Hematopoietic multipotent progenitor cell treated with erythropoietin and hydrocortisone succinate and interleukin-3 and kit ligand, for 4 days (in vitro differentiated cells): ENCODE measurements at places on chromosomes 6 and 20.

DNA sequence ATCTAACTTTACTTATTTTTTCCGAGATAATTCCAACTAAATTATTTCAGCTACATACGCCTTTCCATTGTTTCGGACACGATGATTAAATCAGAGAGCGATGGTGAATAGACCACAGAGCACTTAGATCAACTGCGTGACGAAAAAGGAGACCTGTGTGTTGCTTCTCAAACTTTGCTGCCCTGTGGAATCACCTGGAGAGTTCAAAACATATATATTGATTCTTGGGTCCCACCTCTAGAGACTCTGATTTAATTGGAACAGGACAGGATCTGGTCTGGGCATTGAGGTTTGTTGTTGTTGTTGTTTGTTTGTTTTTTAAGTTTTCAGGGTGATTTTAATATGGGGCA is 401 bp upstream of the TNFRSF21 start:
- DNase-seq = no peak

DNA sequence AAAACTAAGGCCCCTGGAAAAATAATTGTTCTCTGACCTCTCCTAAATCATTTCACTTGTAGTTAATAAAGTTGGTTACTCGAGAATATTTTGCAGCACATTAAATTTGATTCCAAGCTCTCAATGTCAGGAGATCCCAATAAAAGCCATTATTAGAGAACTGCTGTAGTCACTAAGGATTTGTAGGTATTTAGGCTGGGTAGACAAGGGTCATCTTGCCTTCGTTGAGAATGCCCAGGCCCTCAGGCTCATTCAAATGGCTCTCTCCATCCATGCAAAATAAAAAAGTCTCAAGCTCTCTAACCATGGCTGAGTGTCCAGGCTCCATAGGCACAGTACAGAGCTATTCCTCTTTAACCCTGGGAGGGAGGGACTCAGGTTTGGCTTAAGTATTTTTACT is 117.0 kb upstream of the HMGCLL1 start:
- no peak for DNase-seq

DNA sequence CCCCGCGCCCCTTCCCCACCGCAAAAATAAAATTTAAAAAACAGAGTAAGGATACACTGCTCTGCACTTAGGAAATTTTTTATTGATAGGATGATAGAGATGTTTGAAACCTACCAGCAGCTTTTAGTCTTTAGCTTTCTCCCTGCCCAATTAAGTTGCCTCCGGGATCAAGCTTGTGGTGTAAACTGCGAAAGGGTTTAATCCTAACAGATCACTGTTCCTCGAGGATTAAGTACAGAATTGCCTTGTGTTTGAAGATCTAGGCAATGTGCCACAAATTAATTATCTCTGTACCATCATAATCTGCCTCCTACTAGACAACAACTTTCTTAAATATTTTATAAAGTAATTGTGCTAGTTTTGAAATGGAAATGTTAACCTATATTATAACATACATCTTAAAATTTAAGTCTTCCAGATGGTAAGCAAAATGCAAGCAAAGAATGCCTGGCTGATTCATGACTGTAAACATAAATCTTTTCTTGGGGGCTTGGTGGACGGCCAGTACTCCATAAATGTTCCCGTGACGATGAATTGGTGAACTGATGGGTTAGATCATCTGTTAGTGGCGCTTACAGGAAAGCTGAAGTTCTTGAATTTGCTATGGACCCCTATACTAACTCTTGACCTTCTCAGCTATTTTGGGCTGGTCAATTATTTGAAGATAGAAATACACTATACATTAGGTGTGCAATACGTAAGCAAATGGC is 58.0 kb upstream of the ARHGAP18 start:
- no peak for DNase-seq

- no peak for DNase-seq
Measured at GRCh38 chr6:142279350-142280180, 22.2 kb upstream of the ADGRG6 start.
